Sciatic nerve (tissue), 2 donors: ENCODE measurements at places on chromosomes 7 and 10. TPM values are rescaled to one million over a fixed set of nuclear protein-coding genes. Genes with fewer than 3 reads are reported as not detected.

The CRPPA gene
- total RNA-seq: 9.9 TPM

The SFTPA1 gene
- total RNA-seq: 6.3 TPM

The GRM3 gene
- total RNA-seq: not detected

The PAX4 gene
- not detected for total RNA-seq

The PNLIPRP1 gene
- total RNA-seq: 1.2 TPM

The ELAPOR2 gene
- total RNA-seq: 18.3 TPM

The TEX36 gene
- total RNA-seq: not detected

The MLXIPL gene
- total RNA-seq: 23.8 TPM

The ACHE gene
- 0.94 TPM for total RNA-seq

The CYP2W1 gene
- total RNA-seq: 1.6 TPM
